ENCODE measurements at places on chromosomes 2 and 18. TPM values are rescaled to one million over a fixed set of nuclear protein-coding genes. Genes with fewer than 3 reads are reported as not detected.

The ATAD2B gene
- 4.5 TPM for total RNA-seq

The PROM2 gene
- total RNA-seq: 5.1 TPM

The RASGRP3 gene
- 0.36 TPM for total RNA-seq

The GKN2 gene
- not detected for total RNA-seq

The TMEM182 gene
- total RNA-seq: 3.5 TPM

The QPCT gene
- total RNA-seq: 26.4 TPM

The METTL21A gene
- total RNA-seq: 48.0 TPM

The HAAO gene
- 2.2 TPM for total RNA-seq

The IL18RAP gene
- not detected for total RNA-seq

The REL gene
- total RNA-seq: 3.0 TPM

The TXNL1 gene
- total RNA-seq: 51.4 TPM

GRCh38 chr2:197555467-197555866 lies 39.6 kb downstream of the MOB4 start:
- DNase-seq: no peak

DNA sequence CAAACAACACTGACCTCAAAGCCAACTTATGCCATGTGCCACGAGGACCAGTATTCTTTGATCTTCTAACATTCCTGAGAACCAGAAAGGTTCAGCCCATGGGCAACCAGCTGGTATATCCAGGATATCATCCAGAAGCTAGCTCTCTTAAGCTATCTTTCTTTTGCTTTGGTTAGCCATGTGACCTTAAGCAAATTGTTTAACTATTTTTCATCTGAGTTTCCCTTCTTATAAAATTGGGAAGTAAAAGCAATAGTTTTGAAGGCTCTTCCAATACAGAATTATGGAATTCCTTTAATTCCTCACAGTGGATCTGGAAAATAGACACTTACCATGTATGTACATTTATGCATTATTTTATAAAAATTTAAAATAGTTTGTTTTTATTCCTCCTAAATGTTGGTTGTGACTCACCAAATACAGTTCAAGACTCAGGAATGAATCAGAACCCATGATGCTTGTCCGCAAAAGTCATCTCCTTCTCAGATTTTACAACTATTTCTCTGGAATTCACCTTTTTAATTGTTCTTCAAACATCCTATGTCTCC lies 435.7 kb downstream of the ZEB2 start:
- DNase-seq: peak; percentile 94

DNA sequence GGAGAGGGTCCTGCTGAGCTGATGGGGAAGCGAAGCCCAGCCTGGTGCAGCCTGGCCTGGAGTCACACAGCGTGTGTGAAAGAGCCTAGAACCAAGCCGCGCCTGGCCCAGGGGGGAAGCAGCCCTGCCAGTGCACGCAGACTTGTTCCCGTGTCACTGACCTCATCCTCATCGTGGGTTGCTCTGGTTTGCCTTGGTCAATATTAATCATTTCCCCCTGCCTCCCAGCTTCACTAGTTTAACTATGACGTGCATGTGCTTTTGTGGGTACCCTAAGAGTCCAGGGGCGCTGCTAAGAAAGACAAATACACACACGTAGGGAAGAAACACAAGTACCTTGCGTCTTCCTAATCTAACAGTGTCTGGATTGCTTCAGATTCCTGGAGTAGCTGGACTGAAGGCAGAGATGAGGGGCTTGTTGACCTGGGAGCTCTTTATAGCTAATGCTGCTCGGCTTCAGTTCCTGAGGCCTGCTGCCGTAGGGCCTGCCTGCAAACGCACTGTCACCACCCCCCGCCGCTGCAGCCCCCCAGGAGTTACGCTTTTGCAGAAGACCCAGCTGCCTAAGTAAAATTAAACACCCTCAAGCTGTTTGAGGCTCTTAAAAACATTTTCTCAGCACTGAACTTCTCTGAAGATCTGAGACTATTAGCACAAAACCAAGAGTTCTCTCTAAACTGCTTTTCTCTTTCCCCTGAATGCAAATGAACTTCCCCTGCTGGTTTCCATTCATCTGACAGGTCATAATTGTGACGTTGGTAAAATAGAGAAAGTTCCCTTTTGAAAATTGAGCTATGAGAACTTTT lies 159.2 kb downstream of the FAM210A start:
- no peak for DNase-seq

DNA sequence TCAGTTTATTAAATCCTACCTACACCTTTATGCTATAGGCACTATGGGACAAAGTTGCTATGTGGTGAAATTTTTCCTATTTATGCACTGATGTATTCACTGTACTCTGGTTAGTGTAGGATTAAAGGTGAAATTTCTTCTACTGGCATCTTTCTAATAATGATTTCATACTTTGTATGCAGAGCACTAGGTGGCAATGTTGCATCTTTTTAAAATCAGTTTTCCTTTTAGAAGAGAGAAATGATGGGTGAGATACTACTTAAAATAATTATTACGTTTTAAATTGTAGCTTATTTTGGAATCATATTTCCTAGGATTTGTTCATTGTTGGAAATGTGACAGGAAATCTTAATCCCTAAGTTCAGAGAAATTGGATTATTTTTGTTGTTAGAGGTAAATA lies 150.9 kb downstream of the CD8B2 start:
- no peak for DNase-seq

DNA sequence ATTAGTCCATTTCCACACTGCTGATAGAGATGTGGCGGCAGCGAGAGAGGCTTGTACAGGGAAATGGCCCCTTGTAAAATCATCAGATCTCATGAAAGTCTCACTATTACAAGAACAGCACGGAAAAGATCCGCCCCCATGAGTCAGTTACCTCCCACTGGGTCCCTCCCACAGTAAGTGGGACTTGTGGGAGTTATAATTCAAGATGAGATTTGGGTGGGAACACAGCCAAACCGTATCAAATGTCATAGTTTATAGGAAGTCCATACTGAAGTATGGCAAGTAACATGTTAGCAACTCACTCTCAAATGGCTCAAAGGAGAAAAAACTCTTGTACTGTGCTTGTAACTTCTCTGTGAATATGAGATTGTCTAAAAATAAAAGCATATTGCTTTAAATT lies 56.1 kb downstream of the FARP2 start:
- no peak for DNase-seq

DNA sequence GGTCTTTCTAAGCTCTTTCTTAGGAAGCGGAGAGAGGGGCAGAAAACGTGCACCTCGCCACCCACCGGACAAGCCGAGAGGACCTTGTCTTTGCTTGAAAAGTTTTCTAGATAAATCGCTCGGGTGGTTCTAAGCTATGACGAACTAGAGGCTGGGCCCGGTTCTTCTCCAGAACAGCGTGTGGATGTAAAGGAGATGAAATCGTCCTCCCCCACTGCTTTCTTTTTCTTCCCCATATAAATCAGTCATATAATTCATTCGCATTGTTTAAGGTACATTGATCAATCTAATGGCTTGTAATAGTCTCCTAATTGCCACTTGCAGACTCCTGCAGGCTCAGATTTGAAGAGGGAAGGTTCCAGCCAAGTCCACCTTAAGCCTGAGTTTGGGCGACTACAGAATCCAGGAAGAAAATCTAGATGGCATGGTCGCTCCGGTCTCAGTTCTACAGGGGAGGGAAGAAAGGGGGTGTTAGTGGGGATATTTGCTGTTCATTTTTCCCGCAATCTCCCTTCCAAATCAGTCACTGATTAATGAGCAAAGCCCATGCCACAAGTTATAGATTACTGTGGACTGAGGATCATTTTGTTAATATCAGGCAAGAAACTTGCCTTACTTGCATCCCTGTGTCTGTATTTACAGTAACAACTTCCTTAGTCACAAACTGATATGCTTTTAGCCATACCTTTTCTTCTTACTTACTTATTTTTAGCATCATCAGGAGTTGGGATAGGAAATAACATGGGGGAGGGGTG lies 5.6 kb upstream of the SP9 start:
- DNase-seq: no peak

GRCh38 chr2:232588680-232589585 lies 38.4 kb downstream of the EIF4E2 start:
- DNase-seq: no peak

DNA sequence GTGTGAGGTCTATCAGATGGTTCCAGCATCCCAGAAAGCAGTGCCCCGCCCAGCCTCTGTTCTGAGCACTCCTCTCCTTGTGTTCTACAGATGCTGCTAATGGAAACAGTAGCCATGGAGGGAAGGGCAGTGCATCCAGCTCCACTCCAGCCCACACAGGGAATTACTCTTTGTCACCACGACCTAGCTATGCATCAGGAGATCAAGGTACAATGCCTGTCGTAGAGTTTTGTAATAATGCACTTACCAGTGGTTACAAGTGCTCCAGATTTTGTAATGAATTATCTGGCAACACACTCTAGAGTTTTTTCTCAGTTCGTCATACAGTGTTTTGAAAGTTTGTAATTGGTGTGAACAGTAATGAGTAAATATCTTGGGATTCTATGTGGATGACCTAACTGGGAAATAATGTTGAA lies 161.1 kb downstream of the ESCO1 start:
- DNase-seq: peak; percentile 98

GRCh38 chr18:52093171-52093570 lies 246.8 kb upstream of the DCC start:
- DNase-seq: no peak

DNA sequence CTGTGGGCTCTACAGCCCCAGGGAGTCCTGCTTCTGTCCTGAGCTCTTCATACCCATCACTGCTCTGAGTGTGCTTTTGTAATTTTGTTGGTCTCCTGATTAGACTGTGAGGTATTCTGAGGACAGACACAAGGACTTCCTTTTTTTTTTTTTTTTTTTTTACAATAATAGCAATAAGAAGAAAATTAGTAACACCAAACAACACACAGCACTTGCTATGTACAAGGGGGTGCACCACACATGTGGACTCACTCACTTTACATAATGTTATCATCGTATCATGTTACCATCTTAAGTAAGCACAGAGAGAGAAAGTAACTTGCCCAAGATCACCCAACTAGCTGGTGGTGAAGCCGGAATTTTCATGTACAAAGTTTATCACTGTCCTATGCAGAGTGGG lies 34.6 kb downstream of the MBP start:
- no peak for DNase-seq

DNA sequence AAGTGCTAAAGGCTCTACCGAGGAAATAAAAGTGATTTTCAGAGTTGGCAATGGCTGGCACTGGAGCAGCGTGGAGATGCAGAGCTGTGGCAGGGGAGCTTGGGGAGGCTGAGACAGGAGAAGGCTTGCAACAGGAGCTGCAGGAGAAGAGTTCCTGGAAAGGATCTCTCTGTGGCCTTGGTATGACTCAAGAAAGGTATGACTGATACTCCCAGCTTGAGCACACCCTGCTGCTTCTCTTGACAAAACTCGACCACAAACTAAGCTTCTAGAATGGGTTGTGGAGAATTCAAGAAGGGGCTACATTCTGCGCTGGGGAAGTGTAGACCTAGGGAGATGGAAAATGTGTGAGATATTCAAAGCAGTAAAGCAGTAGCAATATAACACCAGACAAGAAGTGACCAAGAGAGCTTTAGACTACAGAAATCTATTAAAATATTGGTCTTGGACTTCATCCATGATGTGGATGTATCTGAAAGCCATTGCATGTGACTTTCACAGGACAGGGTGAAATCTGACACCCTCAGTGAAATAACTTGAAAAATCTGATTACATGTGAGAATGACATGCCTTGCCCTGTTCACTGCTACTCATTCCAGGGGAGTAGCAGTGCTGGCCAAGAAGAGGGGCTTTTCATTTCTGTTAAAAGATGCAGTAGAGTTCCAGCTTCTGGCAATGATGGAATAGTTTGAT lies 41.5 kb downstream of the SUCLG1 start:
- DNase-seq: no peak

- DNase-seq: no peak
Measured at GRCh38 chr2:217878915-217879590, 123.7 kb downstream of the TNS1 start.

DNA sequence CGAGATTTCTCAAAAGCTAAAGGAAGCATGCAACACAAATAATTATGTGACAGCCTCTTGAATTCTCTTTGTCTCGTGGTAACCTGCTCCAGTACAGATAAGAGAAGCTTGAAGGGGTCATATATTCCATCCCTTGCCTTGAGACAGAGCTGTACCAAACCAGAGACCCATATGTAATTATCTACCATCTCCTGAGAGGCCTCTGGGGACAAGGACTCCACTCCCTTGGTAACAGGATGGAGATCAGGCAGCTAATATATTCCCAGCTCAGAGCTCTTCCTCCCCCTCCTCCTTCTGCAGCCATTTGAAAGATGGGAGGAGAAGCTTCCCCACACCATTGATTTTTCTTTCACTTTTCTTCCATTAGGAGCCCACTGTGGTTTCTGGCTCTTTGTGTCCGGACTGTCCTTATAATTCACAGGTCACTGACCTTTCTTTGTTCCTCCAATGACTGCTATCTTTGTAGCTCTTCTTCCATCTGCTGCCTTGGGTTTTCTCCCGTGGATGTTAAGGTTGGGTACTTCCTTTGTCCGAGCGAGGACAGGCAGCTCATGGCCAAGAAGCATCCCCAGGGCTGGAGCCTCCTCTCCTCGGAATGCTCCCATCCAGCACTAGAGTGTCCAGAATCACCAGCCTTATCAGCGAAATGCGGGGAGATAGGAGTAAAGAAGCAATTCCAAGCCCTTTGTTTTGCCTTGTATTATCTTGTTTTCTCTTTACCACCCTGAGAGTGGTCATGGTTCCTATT lies 72.6 kb upstream of the STPG4 start:
- no peak for DNase-seq

DNA sequence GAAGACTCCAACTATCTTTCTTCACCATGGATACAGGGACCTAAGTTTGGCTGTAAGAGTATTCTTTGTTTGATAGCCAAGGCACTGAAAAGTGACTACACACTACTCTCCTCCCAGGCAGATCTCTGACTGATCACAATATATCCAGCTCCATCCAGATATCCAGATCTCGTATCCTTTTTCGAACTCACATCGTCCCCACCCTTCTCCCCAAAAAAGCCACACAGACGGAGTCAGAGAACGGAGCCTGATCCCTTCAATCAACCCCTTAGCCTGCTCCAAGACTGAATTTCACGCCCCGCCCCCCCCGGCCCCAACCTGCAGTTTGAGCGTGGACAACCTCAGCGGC lies 533 bp downstream of the DHX57 start:
- no peak for DNase-seq
